ENCODE measurements at places on chromosomes 2 and 18.
A peak's percentile ranks its signal among the peaks of the same experiment; 100 is the strongest.

DNA sequence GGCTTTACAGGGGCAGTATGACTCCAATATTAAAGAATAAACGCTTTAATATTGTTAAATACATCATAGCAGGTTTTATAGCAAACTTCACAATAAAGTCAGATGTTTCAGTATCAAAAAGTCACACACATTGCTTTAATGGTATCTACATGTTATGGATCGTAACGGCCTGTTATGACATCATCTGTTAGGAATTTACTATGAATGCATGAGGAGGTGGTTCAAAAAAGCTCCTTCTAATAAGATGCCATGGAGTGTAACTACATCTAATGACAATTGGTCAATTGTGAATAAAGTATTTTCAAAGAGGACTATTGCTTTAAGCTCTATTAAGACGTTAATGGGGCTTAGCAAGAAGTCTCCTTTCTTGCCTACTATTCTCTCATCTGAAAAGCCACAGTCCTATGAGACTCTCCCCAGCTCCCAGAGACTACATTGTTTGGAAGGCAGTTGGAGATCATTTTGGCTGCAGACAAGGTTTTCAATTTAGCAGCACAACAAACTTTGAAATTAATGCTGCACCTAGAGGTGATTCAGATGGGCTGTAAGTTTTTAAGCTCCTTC is 300.7 kb upstream of the MEIS1 start:
- DNase-seq, result no peak

DNA sequence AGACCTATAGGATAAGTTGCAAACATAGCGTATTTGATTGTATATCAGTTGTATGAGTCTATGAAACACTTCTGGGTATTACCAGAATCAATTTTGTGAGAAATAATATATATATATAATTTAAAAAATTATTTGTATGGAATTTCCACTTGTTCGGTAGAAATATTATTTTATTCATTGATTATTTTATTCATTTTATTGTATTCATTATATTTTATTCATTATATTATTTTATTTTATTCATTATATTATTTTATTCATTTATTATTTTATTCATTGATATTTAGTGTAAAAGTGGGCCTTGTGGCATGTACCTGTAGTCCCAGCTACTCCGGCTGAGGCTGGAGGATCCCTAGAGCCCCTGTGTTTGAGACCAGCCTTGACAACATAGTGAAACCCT is 268.9 kb downstream of the ZNF407 start:
- no peak for DNase-seq

GRCh38 chr2:150508497-150509137 is 21.1 kb upstream of the RND3 start:
- DNase-seq, result no peak

GRCh38 chr2:25000503-25001324 is 29.0 kb upstream of the DNAJC27 start:
- peak; percentile 21 for DNase-seq

- peak; percentile 20 for DNase-seq
Observed at GRCh38 chr2:2901384-2902345, 476.0 kb downstream of the EIPR1 start.

DNA sequence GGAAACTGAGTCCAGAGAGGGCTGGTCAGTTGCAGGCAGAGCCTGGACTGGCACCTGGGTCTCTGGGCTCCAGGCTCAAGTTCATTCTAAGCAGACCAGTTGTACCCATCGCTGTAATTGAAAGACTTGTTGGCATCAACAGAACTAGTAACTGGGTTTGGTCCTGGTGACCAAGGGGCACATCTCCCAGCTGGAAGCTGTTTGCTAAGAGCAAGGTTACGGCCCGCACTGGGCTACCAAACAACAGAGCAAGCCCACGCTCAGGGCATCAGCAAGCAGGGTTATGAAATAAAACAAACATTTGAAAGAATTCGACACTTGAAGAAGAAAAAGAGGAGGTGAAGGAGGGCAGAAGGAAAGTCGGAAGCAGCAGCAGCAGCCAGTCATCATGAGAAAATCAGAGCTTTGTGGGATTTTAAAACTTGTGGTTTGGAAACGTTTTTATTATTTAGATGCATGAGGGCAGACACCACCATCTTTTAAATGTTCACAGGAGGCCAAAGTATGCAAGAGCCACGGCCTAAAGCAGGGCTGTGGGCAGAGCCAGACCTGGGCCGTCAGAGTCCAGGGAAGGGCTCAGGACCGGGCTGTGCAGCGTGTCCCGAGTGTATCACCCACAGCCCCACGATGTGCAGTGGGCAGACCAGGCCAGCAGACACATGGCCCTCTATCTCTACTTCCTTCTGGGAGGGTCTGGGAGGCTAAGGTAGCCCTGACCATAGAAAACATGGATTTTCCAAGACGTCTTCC is 220.3 kb downstream of the BCL2 start:
- no peak for DNase-seq

GRCh38 chr2:68134554-68134953 is 23.1 kb upstream of the PNO1 start:
- DNase-seq, result no peak

DNA sequence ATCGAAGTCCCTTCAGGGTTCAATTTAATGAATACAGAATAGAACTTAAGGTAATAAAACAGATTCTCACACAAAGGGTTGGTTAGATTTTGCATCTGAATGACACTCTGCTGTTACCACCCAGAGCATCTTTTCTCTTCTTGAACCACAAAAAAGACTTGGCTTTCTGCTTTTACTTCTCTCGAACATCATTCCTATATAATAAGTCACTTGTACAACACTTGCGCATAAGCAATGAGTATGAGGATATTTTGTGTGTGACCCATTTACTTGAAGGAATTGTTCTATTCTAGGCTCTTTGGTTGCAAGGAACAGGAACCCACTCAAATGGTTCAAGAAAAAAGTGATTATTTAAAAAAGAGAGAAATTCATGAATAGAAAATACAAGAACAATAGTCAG is 126.2 kb downstream of the NUP35 start:
- no peak for DNase-seq

GRCh38 chr2:15284614-15285013 is 276.5 kb downstream of the NBAS start:
- no peak for DNase-seq

- peak; percentile 32 for DNase-seq
Observed at GRCh38 chr18:23871410-23871809, 143.1 kb upstream of the TTC39C start.

DNA sequence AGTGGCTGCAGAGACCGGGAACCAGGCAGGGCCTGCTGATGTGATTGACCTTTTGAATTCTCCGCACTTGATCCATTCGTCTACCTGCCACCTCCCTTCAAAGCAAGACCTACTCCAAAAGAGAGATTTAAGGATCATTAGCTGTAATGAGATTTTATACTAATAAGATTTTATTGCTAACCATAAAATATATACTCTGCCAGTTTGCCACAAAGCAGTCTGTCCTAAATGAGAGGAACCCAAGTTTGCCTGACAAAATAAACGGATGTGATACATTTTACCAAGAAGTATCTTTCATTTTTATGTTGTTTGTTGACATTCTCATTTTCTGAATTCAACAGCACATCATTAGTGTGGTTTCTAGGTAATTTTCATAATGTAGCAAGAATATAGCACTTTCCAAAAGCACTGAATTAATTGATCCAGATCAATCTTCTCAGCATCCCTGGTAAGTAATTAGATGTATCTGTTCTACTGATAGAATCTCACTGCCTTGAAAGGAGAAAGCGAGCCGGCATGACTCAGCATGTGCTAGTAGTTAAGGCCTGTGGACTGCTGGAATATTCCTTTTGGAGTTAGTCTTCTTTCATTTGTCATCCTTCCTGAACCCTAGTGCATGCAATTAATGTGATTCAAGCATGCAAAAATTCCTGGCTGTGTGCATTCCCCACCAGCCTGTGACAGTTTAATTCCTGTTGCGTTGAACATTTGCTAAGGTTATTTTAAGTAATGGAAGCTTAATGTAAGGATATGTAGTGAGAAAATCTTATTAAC is 128.5 kb downstream of the ARL6IP6 start:
- no peak for DNase-seq

GRCh38 chr2:169160926-169161481 is 91.6 kb downstream of the DHRS9 start:
- no peak for DNase-seq

DNA sequence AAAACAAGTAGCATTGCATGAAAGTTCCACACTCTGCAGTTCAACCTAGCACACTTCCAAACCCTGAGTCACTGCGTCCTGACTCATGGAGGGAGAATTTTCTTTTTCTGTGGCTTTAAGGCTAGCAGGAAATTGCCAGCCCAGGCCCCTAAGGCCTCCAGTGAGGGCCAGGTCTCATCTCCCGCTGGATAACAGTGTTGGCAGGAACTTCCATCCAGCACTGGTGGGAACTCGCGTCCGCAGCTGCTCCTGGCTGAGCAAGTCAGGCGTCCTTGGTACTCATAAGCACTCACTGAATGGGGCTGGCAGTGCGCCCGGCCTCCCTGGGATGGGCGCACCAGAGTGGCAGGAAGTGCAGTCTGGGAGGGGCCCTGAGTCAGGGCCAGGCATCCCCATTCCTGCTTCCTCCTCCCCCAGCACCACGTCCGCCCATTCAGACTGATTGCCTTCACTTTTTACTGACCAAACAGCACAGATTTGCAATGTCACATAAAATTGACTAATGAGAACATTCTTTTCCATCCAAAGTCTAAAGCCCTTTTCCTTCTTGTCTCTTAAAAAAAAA is 14.3 kb downstream of the MALL start:
- peak; percentile 91 for DNase-seq

- peak; percentile 31 for DNase-seq
Observed at GRCh38 chr2:148592791-148593190, 51.8 kb upstream of the EPC2 start.

DNA sequence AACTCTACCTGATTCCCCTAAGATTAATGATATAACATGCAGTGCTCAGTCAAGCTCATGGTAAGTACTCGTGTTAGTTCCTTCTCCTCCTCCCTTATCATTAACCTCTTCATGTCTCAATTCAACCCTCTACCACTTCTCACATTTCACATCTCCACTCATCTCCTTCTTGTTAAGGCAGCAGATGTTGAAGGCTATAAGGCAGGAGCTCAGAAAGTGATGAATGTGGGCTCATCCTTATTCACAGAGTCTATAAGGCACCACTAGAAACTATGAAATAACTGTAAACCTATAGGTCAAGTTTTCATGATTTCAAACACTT is 56.0 kb downstream of the CLHC1 start:
- DNase-seq, result no peak

DNA sequence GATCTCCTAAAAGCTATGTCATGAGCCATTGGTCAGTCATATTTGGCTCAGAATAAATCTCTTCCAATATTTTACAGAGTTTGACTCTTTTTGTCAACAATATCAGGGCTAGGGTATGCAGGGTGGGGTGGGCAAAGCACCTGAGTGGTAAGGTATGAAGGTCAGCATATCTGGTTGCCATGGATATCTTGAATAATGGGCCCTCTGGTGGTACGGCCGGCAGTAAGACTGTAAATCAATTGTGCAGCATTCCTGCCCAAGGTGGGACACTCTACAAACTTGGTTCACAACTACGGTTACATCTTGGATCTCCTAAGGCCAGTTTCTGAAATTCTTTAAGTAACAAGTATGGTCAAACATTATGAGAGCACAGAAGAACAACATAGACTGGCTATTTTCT is 119.6 kb downstream of the SPOPL start:
- DNase-seq, result no peak

DNA sequence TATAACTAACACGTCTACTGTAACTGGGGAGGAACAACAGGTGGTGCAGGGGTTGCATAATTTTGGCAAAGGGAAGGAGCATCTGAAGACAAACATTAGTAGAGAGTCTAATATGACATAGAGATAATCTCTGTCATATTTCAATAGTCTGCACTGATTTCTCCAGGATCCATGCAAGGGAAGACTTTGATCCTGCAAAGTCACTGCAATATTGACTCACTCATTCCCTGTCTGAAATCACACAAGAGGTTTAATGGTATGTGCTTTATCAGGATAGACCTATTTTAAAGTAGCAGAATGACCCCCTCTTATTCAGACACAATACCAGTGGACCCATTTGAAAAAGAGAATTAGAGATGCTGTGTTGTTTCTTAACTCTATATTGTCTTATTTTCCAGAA is 98.7 kb upstream of the CAVIN2 start:
- DNase-seq, result no peak

DNA sequence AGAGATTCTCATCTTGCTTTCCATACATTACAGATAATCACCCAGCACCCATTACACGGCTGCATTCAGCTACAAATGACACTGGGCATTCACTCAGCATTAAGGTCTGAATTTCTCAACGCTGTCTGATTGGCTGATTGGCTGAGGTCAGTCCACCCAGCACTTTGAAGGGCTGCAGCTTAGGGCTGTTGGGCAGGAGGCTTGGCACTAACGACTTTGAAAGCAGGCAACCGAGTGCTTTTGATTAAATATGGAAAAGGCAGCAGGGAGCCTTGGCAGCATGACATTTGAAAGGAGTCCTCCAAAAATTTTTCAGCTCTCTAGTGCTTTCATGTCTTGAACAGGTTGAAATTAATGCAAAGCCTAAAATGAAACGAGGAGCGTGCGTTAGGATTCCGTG is 253.0 kb downstream of the DCDC2C start:
- no peak for DNase-seq

GRCh38 chr2:55057474-55057873 is 7.2 kb upstream of the RTN4 start:
- no peak for DNase-seq

GRCh38 chr2:234392041-234392615 is 104.8 kb downstream of the ARL4C start:
- DNase-seq, result peak; percentile 19

- DNase-seq, result no peak
Observed at GRCh38 chr2:128538396-128538795, 219.7 kb upstream of the HS6ST1 start.

- no peak for DNase-seq
Observed at GRCh38 chr2:8195784-8196183, 486.1 kb upstream of the ID2 start.

DNA sequence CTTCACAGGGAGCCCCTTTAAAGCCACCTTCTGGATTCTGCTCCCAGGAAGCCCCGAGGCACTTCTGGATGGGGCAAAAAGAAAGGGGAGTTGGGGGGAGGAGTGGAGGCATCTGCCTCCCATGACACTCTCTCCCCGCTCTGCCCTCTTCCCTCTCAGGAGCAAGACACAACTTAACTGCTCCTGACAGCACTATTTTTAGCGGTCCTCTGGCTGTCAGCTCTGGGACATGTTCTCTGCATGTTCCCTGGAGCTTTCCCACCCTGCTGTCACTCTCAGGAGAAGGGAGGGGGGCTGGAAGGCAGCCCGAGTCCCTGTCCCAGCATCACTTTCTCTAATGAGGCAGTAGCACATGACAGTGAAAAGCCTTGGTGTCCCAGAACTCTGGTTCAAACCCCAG is 32.3 kb downstream of the PLB1 start:
- no peak for DNase-seq

- DNase-seq, result no peak
Observed at GRCh38 chr2:199465988-199466691, 8.4 kb upstream of the SATB2 start.

- DNase-seq, result no peak
Observed at GRCh38 chr2:206160125-206160806, 571 bp downstream of the EEF1B2 start.

GRCh38 chr18:28999726-29000125 is 822.8 kb upstream of the CDH2 start:
- no peak for DNase-seq

Measured in suppressor macrophage treated with lipopolysaccharide for 4 hours (primary cell).